ENCODE measurements at places on chromosomes 11 and 22.

DNA sequence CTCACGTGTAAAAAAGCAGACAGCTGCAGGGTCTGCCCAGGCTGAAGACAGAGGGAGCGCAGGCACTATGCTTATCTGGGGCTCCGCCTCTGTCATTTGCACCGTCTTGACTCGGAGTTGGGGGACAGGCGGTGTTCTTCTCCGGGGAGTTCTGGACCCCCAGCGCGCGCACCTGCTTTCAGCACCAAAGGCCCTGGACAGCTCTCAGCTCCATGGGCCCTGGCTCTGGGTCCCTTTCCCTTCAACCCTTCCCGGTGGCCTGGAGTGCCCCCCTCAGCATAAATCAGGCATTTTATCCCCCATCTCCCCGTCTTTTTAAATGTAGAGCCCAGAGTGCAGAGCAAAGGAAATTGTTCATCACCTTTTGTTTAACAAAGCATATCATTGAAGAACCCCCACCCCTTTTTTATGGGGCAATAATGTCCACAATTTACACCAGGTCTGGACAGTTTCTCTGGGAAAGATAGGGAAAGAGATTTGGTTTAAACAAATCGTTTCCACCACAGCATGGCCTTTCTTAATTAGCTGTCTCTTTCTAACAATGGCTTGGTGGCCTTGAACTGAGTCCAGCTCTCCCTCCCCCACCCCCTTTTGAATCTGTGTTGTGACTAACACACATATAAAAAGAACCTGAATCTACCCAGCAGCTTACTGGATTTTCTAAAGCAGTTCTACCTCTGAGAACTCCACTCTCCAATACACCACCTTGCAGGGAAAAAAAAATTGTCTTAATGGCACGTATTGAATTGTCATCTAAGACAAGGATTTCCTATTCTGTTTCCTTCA, 1.7 kb downstream of the SEZ6L start:
- no peak for DNase-seq

DNA sequence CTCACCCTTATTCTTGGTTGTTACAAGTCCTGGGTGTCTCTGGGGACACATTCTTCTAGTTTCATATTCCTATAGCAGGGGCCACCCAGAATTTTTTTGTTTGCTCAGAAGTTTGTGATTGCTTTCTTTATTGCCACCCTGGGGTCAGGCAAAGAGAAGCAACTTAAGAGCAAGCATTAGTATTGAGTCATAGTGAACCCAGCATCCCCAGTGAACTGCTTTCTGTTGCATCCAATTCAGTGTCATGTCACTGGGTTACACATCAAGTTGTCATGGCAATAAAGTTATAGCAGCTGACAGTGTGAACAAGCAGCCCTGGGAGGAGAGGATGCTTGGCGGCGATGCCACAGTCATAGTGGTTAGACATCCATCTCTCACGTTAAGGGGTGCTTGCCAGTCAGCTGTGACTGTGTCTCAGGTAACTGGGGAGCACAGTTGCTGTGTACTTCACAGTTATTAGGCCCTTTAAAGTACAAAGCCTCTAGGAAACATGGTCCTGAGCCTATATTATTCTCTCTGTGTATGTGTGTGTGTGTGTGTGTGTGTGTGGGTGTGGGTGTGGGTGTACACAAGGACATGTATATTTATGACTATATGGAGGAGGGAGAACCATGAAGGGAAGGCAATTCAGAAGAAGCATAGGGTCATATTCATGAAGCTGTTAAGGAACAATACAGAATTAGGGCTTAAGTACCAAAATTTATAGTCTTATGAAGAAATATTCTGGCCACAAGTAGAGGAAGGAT, 52.5 kb downstream of the TRIM44 start:
- DNase-seq, result no peak

DNA sequence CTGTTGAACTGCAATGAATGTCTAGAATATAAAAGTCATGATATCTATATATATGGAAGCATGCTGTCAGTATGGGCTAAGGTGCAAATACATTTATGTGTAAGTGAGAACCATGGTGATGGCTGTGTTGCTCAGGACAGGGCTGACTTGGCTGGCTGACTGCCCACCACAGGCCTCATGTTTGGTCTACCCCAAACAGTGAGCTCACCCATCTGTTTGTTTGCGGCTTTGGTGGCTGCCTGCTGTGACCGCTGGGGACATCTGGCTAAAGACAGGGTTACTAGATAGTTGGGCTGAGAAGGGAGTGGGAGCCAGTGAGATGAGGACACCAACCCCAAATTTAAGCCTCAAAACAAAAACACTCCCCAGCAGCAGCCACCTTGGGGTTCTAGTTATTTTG, 6.3 kb downstream of the CD44 start:
- DNase-seq, result peak; percentile 39

GRCh38 chr11:110505528-110506284, 76.0 kb downstream of the FDX1 start:
- DNase-seq, result no peak

DNA sequence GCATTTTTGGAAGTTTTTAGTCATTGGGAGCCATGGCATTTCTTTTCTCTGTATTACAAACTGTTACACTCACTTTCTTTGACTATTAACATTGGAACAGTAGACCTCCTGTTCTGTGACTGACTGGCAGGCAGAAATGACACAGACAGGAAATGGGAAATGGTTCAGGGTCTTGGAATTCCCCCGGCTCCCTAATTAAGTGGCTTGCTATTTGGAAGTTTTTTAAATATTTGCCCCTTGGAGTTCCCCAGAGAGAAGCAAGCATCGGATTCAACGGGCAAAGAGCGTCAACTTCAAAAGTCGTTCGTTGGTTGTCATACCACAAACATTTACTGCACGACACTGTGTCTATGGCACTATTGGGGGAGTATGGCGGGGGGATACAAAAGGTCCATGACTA, 1.1 kb upstream of the BIRC2 start:
- DNase-seq, result no peak

GRCh38 chr11:101931692-101932091, 15.4 kb upstream of the ANGPTL5 start:
- DNase-seq, result no peak

- no peak for DNase-seq
Observed at GRCh38 chr22:48629631-48630432, 1197.8 kb downstream of the BRD1 start.

DNA sequence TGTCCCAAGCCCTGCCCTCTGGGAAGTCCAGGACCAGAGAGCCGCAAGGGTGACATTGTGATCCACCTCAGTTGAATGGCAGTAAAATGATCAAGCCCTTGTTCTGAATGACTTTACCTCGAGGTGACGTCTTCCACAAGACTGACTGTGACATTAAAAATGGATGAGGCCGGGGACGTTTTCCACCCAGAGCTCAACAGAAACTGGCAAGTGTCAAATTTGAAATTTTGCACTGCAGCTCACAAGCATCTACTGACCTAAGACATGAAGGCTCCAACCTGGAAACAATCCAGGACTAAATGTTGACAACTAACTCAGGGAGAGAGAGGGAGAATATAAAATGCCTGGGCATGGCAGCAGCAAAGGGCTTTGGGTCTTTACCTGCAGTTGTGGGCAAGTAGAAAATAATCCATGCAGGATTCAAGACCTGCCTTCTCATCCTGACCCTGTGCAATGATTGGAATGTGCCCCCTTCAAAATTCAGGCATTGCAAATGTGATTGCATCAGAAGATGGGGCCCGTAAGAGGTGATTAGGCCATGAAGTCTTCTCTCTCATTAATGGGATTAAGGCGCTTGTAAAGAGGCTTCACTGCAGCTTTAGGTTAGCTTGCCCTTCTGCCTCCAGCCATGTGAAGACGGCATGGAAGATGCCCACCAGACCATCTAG, 33.6 kb upstream of the CLMP start:
- DNase-seq, result no peak

DNA sequence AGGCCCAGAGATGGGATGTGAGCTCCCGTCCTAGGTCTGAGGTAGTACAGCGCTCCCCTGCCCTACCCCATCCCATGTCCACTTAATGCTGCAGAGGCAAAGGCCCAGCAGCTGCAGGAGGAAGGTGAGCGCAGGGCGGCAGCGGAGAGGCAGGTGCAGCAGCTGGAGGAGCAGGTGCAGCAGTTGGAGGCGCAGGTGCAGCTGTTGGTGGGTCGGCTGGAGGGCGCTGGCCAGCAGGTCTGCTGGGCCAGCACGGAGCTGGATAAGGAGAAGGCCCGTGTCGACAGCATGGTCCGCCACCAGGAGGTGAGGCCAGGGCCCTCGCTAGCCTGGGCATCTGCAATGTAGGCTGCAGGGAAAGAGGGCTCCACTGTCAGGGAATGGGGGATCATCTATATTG, 15.2 kb downstream of the CCDC157 start:
- DNase-seq, result no peak

- no peak for DNase-seq
Observed at GRCh38 chr22:22460635-22461034, 47.9 kb downstream of the ZNF280B start.

DNA sequence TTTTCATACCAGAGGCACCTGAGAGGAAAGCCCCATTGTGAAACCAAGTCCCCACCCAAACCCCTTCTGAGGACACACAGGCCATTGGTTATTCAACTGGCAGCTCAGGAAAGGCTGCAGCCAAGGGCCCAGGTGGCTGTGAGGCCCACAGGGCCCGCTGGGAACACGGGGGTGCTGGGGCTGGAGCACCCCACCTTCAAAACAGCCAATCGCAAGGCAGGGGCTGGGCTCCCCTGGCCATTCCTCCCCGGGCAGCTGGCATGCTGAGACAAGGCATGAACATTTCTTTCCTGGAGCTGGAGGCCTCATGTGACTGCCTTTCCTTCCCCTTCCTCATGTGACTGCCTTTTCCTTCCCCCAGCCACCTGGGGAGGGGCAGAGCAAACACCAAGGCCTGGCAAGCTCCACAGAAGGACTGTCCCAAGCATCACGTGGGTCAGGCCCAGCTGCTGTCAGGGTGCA, 76.9 kb downstream of the PIWIL3 start:
- DNase-seq, result no peak

DNA sequence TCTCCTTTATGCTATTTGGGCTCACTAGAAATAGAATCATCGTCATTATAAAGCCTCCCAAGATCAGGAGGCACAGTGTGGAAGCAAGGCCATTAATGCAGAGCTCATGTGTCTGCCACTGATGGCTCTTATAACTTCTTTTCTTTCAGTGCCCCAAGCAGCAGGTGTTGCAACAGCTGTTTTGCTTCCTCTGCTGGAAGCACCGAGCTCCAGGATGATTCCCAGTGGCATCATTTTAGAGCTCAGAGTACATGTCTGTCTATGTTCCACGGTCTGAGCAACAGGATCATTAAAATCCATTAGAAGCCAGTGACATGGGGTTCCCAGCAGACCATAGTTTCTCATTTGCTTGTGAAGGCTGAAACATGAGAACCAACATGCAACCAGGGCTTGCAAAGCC, 803.0 kb upstream of the FAT3 start:
- no peak for DNase-seq

DNA sequence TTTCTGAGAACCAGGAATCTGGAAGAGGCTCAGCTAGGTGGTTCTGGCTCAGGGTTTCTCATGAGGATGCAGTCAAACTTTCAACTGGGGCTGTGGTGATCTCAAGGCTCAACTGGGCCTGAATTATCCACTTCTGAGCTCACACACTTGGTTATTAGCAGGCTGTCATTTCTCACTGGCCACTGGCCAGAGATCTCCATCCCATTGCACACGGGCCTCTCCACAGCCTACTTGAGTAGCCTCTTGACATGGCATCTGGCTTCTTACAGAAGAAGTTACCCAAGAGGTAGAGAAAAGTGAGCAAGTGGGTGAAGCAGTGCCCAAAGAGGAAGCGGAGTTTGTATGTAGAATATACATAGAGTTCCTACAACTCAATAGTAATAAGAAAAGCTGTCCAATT, 16.0 kb downstream of the CALCA start:
- DNase-seq, result no peak

- no peak for DNase-seq
Observed at GRCh38 chr22:22358152-22358551, 113.6 kb downstream of the VPREB1 start.

GRCh38 chr11:118148240-118148639, 4.4 kb downstream of the SCN4B start:
- DNase-seq, result no peak

Measured in GM12892 (cell line).